ENCODE measurements at places on chromosomes 1 and 21.

DNA sequence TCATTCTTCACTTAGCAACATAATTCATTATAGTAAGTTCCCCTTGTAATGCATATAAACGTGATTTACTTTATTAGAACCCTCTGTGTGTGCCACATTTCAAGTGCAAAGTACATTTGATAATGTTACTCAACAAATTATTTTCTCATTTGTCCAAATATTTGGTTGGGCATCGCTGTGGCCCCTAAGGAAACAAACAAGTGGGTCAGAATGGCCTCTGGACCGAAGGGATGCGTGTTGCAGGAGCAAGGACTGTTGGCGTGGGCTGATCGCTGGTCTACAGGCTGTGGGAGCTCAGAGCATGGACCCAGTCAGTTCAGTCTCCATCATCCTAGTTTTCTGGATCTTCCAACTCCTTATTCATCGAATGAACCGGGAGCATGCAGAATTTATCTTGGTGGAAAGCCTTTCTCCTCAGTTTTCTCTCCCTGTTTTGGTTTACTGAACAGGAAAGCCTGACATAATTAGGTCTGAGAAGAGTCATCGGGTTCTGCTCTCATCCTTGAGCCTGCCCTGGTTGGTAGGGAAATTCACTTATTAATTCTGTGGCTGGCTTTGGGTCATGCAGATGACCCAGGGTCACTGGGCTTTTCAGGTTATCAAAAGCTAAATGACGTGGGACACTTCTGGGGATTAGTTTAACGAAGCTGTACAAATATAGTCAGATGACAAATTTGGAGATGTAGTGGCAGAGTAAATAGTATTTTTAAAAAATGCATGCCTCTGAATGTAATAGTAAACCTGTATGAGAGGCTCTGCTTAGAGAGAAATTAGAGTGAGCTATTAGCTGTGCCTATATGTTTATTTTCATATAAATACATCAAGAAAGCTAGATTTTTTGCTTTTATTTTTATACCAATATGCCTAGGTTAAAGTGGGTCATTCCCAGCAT, 200.2 kb downstream of the SDCCAG8 start:
- DNase-seq = no peak

GRCh38 chr1:168794057-168794456, 65.1 kb upstream of the DPT start:
- DNase-seq = no peak

DNA sequence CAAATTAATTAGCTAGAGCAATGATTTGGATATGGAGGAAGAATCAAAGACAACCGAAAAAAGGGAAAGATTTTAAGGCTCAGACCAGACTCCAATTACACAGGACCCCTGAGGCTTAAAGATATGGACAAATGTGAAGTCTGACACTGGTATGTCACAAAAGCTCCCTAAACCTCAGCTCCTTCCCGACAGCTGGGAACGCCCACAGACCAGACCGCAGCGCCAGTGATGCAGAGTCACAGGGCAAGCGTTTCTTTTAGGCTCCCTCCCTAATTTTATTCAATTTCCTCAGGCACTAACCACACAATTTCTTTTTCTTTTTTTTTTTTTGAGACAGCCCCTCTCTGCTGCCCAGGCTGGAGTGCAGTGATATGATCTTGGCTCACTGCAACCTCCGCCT, 40.2 kb downstream of the NID1 start:
- DNase-seq = no peak

- DNase-seq = no peak
These were observed 2.1 kb downstream of the PADI1 start for GRCh38 chr1:17207046-17207445.

- no peak for DNase-seq
These were observed 65.6 kb upstream of the IRF2BP2 start for GRCh38 chr1:234675572-234675971.

GRCh38 chr21:36186506-36187399, 30.1 kb downstream of the DOP1B start:
- no peak for DNase-seq

DNA sequence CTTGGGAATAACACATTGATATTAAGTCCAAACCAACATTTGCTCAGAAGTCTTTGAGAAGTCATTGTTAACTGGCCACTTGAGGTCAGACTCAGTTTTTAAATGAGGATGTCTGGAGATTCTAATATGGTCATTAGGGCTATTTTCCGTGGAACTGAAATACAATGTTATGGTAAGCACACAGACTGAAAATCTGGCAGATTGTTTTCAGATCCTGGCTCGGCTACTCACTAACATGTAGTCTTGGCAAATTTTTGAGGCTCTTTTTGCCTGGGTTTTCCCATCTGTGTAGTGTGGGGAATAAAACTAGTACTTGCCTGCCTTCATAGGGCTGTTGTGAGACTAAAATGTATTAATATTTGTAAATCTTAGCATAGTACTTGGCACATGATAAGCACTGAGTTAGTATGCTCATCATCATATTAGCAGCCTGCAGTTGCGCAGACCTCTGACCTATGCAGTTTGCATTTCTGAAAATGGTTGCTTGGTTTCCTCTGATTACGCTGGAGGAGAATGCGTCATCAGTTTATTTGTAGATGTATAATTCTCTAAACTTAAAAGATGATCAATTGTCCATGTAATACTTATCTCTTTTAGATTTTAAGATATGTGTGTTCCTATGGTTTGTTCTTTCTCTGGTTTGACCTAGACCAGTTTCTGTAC, 100.8 kb downstream of the C1orf21 start:
- no peak for DNase-seq
